ENCODE measurements at places on chromosomes 11 and 22.

GRCh38 chr11:116439361-116439677, 333.5 kb downstream of the BUD13 start:
- no peak for DNase-seq

DNA sequence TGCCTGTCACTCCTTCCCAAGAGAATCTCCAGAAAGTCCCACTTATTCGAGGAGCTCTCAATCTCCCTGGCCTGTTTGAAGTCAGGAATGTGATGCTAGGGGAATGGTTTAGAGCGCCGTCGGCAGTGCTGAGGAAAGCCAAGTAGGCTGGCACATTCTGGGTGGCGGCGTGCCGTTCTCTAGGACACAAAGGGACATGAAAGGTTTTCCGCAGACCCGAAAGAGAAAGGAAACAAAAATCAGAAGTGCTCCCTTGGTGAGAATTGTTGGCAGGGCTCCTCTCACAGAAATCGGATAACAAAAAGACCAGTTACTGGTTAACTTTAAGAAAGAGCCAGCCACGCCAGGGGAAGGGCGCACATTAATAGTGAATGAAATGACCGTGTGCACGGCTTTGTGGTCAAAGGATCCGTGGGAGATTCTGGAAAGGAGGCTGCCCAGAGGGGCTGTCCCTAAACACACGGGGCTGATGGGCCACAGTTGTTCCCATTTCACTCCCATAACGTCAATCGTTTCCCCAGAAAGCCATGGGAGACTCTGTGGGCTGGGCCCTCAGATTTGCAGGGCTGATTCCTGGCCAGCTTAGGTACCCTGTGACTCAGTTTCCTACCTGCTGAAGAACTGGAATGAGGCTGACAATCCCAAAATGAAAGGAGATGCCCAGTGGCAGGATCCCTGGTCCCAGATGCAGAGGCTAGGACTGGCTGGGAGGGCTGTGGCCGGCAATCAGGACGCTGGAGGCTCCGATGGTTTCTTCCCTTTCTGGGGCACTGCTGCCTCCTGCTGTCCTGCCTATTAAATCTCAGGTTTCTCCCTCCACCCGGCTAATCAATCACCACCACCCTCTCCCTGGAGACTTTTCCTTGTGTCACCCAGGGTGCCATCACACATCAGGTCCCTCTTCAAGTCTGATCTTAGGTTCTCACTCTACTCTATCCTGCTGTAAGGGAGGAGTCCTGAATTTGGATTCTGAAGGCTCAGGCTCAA, 82.3 kb downstream of the RCN1 start:
- DNase-seq, result peak; percentile 52

DNA sequence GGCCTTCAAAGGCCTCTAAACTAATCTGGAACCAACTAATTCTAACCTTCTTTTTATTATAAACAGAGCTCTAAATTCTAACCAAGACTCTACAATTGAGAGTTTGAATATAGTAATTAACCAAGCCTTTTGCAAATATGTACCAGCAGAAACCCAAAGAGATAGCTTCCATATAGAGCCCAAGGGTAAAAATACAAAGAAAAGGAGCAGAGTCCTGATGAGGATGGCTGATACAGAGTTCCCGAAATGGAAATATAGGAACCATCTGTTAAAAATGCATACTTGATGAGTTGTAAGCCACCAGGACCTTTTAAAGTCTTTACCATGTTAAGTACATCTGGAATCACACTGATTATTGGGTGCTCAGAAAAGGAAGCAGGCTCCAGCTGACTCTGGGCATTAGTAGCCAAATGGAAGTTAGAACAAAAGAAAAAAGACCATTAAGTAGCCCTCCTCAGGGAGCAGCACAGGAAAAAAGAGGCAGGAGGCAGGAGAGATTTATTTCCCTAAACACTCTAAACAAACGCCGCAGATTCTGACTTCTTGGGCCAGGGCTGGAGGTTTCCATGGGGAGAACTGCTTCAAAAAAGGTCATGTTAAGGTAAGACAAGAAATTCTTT, 463.1 kb upstream of the FAT3 start:
- no peak for DNase-seq

GRCh38 chr22:26162926-26163325, 6.3 kb upstream of the SEZ6L start:
- DNase-seq, result no peak

GRCh38 chr22:49417326-49417725, 410.3 kb downstream of the BRD1 start:
- no peak for DNase-seq

DNA sequence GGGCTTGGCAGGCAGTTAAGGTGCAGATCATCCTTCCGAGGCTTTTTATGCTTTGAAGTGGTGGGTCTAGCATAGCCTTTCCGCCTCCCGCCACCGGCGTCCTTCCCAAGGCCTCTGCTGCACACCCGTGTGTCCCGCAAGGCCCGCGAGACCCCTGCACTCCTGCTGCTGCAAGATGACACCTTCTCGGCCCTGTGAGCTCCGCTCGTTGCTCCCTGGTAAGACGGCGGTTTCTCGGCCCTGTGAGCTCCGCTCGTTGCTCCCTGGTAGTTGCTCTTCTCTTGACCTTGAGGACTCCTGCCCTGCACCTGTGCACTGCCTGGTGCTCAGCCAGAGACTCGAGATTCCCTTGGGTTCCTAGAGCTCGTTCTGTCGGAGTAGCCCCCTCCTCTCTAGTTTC, 17.9 kb upstream of the TRMU start:
- DNase-seq, result no peak

GRCh38 chr11:10293423-10294289, at the start of gene SBF2:
TSS of gene SBF2 (minus strand) at chr11:10294219. CDS start at chr11:10294069, 150 bp downstream.
- DNase-seq, result peak; percentile 81

GRCh38 chr22:31447337-31447736, 42.3 kb downstream of the EIF4ENIF1 start:
- no peak for DNase-seq

GRCh38 chr11:117425679-117426296, 98.1 kb downstream of the CEP164 start:
- DNase-seq, result no peak

All from hypothalamus (tissue), 51 donors.